ENCODE measurements at places on chromosomes 4 and X.
A peak's percentile ranks its signal among the peaks of the same experiment; 100 is the strongest.

DNA sequence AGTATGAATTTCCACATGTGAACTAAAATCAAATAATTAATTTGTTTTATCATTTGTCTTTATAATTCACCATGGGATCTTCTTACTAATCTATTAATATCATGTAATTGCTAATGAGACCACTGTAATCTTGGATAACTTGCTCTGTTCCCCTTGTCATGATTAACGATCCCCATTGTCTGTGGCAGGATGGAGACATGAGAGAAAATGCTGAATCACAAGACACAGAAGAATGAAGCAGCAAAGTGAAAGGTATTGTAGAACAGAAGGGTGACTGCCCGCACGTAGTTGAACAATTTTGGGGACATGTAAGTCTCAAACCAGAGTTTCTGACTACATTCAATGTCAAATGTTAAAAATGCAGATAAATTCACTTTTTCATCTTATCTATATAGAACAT is 135.2 kb downstream of the EPHA5 start:
- ATAC-seq, result no peak

GRCh38 chr4:85515701-85516100 is 40.8 kb downstream of the ARHGAP24 start:
- ATAC-seq, result no peak

GRCh38 chr4:128525992-128526630 is 238.5 kb upstream of the PGRMC2 start:
- no peak for ATAC-seq

DNA sequence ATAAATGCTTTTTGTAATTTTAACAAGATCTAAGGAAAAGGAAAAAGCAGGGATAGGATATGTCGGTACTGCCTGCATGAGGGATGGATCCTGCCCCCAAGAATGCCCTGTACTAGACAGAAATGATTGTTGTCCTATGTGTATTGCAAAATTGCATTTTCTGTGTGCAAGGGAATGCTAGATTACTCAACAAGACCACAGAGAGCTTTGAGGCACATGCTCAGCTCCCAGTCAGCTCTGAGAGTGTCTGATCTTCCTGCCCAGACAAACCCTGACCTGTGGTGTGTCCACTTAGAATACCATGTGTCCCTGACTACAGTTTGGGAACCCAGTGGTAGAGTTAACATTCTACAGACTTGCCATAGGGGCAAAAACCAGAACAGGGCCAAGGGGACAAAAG is 129.2 kb upstream of the PAK3 start:
- ATAC-seq, result no peak

DNA sequence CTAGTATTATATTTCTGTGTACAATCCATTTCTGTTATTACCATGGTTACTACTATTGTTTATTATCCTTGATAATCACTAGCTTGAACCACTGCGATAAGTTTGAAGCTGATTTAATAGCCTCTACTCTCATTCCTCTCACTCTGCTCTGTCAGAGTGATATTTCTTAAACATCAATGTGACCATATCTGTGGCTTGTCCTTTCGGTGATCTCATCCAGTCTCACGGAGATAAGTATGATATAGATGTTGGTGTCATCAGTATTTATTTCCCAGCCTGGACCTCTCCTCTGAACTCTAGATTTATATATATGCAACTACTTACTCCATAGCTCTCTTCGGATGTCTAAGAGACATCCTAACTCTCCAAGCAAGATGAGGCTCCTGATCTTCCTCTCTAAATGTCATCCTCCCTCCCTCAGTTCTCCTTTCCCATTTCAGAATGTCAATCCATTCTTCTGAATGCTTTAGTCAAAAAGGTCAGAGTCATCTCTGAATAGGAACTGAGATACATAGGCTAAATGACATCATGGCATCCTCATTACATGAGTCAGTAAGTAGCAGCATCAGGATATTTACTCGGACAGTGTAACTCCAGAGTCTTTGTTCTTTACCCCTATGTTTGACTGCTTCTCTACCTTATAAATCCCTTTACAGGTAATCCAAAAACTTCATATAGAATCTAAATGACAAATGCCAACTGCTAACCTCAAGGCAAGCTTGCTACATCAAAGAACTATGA is 129.5 kb downstream of the PACRGL start:
- ATAC-seq, result peak; percentile 61

DNA sequence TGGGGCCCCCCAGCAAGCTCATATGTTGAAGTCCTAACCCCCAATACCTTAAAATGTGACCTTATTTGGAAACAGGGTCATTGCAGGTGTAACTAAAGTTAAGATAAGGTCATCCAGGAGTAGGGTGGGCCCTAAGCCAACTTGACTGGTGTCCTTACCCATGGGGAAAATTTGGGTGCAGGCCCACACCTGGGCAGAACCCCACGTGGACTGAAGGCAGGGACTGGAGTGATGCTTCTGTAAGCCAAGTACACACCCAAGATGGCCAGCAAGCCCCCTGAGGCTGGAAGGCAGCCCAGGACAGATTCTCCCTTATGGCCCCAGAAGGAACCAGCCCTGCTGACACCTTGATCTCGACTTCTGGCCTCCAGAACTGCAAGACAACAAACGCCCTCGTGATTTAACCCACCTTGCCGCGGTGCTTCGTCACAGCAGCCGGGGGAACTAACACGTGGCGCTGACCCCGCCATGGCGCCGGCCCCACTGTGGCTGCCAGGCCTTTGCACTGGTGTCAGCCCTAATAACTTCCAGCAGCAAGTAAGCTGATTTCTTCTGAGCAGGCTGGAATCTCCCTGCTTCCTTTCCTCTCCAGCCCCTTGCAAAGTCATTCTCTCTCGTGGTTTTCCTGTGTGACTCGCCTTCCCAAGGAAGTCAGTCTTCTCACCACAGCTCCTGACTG is 23.2 kb upstream of the MXD4 start:
- peak; percentile 26 for ATAC-seq

GRCh38 chrX:118251271-118251670 is 94.6 kb upstream of the WDR44 start:
- ATAC-seq, result no peak

GRCh38 chrX:135923353-135923752 is 29.8 kb downstream of the SAGE1 start:
- ATAC-seq, result peak; percentile 37

All from SK-N-SH treated with all-trans-retinoic acid at 6 μM for 48 hours (cell line).